SJCRH30 (cell line): ENCODE measurements at places on chromosomes 1 and 21. TPM values are rescaled to one million over a fixed set of nuclear protein-coding genes. Genes with fewer than 3 reads are reported as not detected.

DNA sequence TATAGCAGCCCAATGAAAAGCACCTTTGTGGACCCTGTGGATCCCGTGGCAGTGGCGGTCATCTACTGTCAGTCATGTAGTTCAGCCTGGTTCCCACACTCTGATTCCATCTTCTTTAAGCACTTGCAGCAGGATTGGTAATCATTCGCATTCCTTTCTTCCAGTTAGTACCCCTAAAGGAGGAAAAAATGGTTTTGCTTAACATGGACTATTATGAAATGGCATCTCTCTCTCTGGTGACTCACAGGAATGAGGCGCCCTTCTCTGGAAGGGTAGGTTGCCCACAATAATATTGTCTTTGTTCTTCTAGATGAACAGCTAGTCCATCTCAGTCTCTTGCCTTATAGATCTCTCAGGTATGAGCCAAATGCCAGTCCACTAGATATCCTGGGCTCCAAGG is 127.9 kb upstream of the MROH9 start:
- no peak for DNase-seq

GRCh38 chr1:177897281-177897997 is 72.4 kb downstream of the SEC16B start:
- no peak for DNase-seq

GRCh38 chr1:33275706-33276572 is 19.6 kb downstream of the ZNF362 start:
- no peak for DNase-seq

DNA sequence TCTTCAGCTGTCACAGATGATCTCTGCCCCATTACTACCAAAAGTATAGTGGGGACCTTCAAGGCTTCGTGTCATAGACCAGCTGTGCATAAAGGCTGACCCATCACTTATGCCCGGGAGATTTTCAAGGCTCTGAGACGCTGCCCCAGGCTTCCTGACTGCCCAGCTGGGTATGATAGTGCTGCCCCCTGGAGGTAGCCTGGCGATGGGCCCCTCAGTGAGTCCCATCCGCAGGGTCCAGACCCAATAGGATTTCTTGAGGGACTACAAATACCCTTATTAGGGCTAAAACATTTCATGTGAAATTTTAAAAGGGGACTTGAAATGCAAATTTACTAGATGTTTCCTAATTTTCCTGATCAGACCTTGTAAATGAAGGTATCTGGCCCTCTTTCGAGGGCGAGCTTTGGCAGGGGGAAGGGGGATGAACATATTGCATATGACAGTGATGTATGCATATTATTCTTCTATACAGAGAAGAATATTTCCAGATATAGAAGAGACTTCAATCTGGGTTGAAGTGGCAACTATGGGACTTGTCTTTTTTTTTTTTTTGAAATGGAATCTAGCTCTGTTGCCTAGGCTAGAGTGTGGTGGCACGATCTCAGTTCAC is 11.7 kb upstream of the FCMR start:
- peak; percentile 70 for DNase-seq

- peak; percentile 43 for DNase-seq
Observed at GRCh38 chr1:26190373-26190987, at the start of gene CATSPER4. Gene CATSPER4 (plus strand): TSS chr1:26190602. CDS start chr1:26190628, 26 bp downstream.

DNA sequence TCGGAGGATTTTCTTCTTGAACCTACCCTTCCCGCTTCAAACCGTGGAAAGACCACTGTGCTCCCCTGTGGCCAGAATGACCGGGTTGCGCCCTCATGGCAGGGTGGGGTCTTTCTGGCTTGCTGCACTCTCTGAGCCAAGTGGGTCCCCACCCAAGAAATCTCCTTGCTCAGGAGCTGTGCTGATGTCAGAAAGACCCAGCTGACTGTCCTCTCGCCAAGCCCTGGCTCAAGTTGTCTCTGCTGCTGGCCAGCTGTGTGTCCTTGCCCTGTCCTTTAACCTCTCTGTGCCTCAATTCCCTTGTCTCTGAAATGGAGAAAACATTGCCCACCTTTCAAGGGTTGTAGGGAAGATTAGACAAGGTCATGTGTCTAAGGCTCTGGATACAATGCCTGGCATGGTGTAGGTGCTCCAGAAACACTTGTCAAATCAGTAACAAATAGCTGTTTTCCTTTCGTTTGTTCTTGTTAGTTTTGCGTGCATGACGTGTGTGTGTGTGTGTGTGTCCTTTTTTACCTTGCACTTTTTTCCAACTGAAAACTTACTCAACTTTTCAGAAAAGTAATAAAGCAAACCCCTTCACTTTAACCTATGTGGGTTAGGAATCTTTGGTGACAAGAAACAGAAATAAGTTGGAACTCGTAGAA is 41.1 kb upstream of the RPL11 start:
- DNase-seq = no peak

GRCh38 chr1:14897547-14897946 is 256.0 kb upstream of the TMEM51 start:
- no peak for DNase-seq

DNA sequence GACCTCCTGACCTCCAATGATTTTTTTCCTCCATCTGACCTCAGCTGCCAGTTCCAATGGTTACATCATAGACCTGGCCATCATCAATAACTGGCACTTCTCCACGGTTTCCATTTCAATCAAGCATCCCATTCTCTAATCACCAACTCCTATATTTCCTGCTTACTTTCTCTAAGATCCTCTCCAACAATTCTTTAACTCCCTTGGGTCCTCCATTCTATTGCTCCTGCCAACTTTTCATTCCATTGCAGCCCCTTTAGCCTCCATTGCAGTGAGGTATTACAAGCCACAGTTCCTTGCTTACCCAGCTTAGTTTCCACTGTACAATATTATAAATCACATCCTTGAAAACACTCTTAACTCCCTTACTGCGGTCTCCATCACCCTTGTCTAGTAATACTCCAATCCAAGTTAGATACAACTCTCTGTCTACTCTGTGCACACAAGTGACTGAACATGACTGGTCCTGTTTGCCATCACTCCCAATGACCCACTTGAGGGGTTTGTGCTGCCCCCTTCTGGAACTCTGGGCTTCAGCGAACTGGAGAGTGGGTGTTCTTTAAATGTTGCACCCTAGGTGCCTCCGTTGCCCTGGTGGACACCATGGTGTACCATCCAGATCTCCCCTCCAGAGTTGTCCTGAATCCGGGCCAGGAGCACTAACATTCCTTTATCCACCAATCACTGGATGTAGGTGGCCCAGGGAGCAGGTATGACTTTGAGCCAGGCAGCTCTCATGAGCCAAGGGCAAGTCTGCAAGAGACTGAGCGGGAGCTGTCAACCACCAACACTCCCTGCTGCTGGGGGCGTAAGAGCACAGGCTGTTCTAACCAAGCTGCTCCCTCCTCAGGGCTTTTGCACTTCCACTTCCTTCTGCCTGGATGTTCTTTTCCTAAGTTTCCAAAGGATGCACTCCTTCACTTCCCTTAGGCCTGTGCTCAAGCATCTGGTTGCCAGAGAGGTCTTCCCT is 3.7 kb upstream of the FNDC7 start:
- DNase-seq = no peak

- DNase-seq = no peak
Observed at GRCh38 chr1:203473781-203474305, 1.8 kb upstream of the PRELP start.

DNA sequence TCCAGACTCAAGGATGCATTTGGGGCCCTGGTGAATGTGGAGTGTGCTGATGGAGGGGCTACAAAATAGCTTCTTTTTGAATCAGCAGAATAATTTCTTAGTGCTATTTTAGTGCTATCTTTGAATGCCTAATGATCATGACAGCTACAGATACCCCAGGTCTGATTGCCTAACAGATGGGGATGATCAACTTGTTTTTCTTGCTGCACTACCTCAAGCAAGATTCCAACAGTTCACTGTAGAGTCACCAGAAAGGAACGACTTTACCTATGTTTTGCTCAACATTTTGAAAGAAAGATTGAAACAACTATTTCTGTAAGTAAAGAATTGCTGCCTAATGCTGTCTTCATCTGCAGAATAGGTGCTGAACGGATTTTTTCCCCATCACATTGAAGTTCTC is 42.6 kb upstream of the VAV3 start:
- no peak for DNase-seq

- no peak for DNase-seq
Observed at GRCh38 chr1:208209286-208209685, 34.9 kb downstream of the PLXNA2 start.

GRCh38 chr1:163661391-163661790 is 339.6 kb downstream of the NUF2 start:
- DNase-seq = no peak

- DNase-seq = no peak
Observed at GRCh38 chr1:79090985-79091384, 84.5 kb upstream of the ADGRL4 start.

DNA sequence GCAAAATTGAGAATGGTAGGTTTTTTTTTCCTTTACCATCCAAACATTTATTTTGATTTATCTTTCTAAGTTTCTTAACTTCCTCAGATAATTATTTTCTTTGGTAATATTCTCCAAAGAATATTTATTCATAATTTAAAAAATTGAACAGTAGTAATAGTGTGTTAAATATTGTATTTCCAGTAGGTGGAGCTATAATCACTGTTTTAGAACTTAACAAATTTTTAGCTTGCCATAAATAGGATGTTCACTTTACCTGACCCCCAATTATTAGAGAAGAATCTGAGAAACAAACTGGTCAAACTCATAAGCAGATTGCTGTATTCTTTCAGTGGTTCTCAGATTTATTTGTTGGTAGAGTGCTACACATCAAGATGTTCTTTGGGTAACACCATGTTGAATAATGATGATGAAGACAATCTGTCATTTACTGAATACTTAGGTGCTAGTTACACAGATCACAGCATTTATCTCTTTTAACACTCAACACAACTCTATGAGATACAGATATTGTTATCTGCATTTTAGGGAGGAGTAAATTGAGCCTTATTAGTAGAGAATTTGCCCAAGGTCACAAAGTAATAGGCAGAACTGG is 82.4 kb upstream of the GPR88 start:
- peak; percentile 34 for DNase-seq

GRCh38 chr1:81833722-81834121 is 33.0 kb downstream of the ADGRL2 start:
- DNase-seq = no peak

- DNase-seq = no peak
Observed at GRCh38 chr1:44557778-44558177, 116.5 kb downstream of the TMEM53 start.

The VCAM1 gene
- 0.03 TPM in 1 of 2 replicates, not detected in the other for total RNA-seq

The MROH7 gene
- not detected in 2 replicates for total RNA-seq

The FAM43B gene
- 0.25 and 0.73 TPM in 2 replicates for total RNA-seq

The YBX1 gene
- total RNA-seq = 2,043 and 2,077 TPM in 2 replicates

The CA6 gene
- total RNA-seq = not detected in 2 replicates

The AHDC1 gene
- total RNA-seq = 29.7 and 30.6 TPM in 2 replicates

The RGS16 gene
- 96.7 and 101 TPM in 2 replicates for total RNA-seq
